ENCODE measurements at places on chromosomes 5 and 9.

DNA sequence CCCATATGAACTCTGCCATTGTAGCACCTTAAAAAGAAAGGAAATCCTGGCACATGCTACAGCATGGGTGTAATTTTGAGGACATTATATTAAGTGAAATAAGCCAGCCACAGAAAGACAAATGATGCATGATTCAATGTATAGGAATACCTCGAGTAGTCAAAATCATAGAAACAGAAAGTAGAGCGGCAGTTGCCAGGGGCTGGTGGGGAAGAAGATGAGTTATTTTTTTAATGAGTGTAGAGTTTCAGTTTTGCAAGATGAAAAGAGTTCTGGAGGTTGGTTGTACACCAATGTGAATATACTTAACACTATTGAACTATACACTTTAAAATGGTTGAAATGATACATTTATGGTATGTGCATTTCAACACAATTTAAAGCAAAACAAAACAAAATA lies 133.0 kb downstream of the ZDHHC21 start:
- no peak for DNase-seq

DNA sequence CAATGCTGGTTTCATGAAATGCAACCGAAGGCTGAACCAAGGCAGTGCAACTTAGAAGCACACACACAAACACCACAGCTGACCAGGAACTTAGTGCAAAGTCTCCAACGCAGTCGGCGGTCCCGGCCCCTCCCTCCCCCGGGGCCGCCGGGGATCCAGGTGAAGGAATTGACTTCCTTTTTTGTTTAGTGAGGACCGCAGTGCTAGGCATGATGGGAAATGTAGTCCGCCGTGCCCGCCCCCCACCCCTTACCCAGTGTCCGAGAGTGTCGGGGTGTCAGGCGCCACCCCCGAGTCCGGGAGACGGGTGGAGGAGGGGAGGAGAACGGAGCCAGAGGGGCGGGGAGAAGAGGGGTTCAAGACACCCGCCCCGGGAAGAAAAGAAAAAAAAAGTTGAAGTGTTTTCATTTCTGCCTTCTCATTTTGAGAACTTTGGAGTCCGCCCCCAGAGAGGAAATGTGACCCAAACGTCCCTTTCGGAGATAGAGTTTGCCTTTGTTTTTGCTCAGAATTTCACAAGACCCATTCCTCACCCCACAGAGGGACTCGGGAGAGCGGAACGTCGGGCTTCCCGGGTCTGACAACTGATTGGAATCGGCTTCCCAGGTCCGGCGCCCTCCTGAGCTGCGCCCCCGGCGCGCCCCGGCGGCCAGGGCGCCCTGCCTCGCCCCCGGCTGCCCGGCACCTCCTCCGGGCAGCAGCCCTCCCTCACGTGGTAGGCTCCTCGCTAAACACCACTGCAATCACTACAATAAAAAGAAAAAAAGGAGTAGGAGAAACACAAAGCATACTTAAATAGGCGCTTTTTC lies 2.0 kb downstream of the IER5L start:
- DNase-seq, result peak; percentile 29

DNA sequence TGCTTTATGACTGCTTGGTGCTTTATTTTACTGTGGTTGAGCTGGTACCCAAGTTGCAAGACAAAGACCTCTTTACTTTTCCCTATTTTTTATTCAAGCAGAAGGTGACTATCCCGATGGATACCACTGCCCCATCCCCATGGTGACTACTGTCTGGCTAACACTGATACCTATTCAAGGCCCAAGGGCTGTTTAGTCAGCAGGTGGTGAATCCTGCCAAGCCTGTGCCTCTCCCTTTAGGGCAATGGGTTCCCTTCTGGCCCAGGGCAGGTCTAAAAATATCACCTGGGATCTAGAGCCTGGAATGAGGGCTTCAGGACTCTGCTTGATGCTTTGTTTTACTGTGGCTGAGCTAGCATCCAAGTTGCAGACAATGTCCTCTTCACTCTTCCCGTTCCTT lies 510.0 kb upstream of the GRAMD2B start:
- DNase-seq, result no peak

DNA sequence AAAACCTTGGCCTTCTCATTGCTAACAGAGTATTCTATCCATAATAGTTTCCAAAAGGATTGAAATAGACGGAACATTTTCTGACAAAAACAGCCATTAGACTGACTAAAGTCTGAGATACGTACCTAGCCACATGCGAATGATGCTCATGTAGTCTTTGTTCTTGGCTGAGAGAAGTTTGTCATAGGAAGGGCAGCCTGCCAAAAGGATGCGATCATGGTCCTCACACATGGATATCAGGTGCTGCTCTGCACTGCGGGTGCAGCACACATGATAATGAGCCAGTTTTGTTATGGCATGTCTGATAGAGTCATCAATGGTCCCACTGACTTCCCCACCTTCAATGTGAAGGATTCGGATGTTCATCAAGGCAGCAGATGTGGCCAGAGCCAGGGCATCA lies 12.3 kb downstream of the GNE start:
- no peak for DNase-seq

Measured in activated T-helper 1 cell treated with Interleukin-2 at 50 U/mL for 16 hours (primary cell).